Subcutaneous adipose tissue (tissue), 4 donors: ENCODE measurements at places on chromosomes 11 and 22. TPM values are rescaled to one million over a fixed set of nuclear protein-coding genes. Genes with fewer than 3 reads are reported as not detected.

JAML gene
- total RNA-seq, result 51.7 TPM

KDM4D gene
- total RNA-seq, result 0.75 TPM

NOX4 gene
- 44.5 TPM for total RNA-seq

RASD2 gene
- total RNA-seq, result 0.16 TPM

RFPL2 gene
- total RNA-seq, result not detected

TCN1 gene
- total RNA-seq, result not detected

RCOR2 gene
- 0.88 TPM for total RNA-seq

IRAG1 gene
- total RNA-seq, result 18.3 TPM

TMEM135 gene
- 51.3 TPM for total RNA-seq

C11orf42 gene
- total RNA-seq, result not detected

LGR4 gene
- total RNA-seq, result 41.8 TPM

DEPDC5 gene
- 14.5 TPM for total RNA-seq

OR51B4 gene
- total RNA-seq, result not detected

SLC22A12 gene
- total RNA-seq, result not detected

APOL4 gene
- 80.8 TPM for total RNA-seq

CASP5 gene
- not detected for total RNA-seq

GDPD4 gene
- not detected for total RNA-seq

OR2AT4 gene
- not detected for total RNA-seq

ZNF215 gene
- total RNA-seq, result not detected

OR2AG2 gene
- total RNA-seq, result 0.33 TPM

FAM227A gene
- total RNA-seq, result not detected

RAG2 gene
- not detected for total RNA-seq

SVIP gene
- 3.1 TPM for total RNA-seq

KRTAP5-2 gene
- not detected for total RNA-seq

GPHA2 gene
- total RNA-seq, result not detected

GRM5 gene
- 0.44 TPM for total RNA-seq

SUSD2 gene
- 0.82 TPM for total RNA-seq

SYVN1 gene
- total RNA-seq, result 43.0 TPM

SAA4 gene
- total RNA-seq, result not detected

PRAME gene
- total RNA-seq, result not detected

OR10A2 gene
- total RNA-seq, result not detected

IGF2 gene
- total RNA-seq, result 26.6 TPM

PNPLA3 gene
- 2.3 TPM for total RNA-seq

TRIM49D2 gene
- total RNA-seq, result not detected

PPP1R14B gene
- 71.7 TPM for total RNA-seq

USP2 gene
- 1.5 TPM for total RNA-seq

GSC2 gene
- not detected for total RNA-seq

PNPLA5 gene
- not detected for total RNA-seq

ACO2 gene
- total RNA-seq, result 96.2 TPM

ADAMTS8 gene
- total RNA-seq, result 0.17 TPM

BTBD18 gene
- total RNA-seq, result not detected

LDLRAD3 gene
- total RNA-seq, result 39.6 TPM
